ENCODE measurements at places on chromosomes 5 and 9.
A peak's percentile ranks its signal among the peaks of the same experiment; 100 is the strongest.

- no peaks in the 10 kb centered on the region for H3K4me1 ChIP-seq
- no peak overlapping the region for H3K4me3 ChIP-seq
- no peak for DNase-seq
- H3K36me3 ChIP-seq, result no peaks in the 10 kb centered on the region
- 0 out of 2 replicates have a peak, but pooled peaks cover 7% of the 10 kb centered on the region for H3K27me3 ChIP-seq
These were observed 186.0 kb downstream of the TENT4A start for GRCh38 chr5:6899221-6899620.

DNA sequence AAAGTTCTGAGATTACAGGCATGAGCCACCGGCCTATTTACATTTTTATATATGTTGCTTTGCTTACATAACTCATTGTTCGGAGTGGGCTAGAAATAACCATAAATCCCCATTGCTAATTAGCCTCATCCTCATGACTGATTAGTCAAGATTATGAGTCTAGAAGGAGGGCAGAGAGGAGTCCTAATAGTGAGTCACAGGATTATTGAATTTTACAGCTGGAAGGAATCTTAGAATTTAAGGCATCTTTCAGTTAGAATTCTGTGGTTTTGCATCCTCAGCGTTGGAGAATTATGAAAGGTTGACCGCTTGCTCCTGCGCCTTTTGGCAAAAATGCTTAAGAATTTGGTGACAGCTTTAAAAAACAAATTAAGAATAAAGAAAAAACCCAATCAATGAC is 2.6 kb upstream of the PBX3 start:
- peaks cover 30% of the 10 kb centered on the region for H3K4me1 ChIP-seq
- no peaks in the 10 kb centered on the region for H3K27me3 ChIP-seq
- DNase-seq, result no peak
- peaks cover 3% of the 10 kb centered on the region for H3K36me3 ChIP-seq
- H3K27ac ChIP-seq, result peak overlapping the region; percentile 74
- H3K4me3 ChIP-seq, result no peak overlapping the region

GRCh38 chr9:125992557-125992956 is 245.4 kb downstream of the PBX3 start:
- peaks cover 7% of the 10 kb centered on the region for H3K27me3 ChIP-seq
- H3K27ac ChIP-seq, result no peak overlapping the region
- H3K4me3 ChIP-seq, result no peak overlapping the region
- H3K4me1 ChIP-seq, result no peaks in the 10 kb centered on the region

DNA sequence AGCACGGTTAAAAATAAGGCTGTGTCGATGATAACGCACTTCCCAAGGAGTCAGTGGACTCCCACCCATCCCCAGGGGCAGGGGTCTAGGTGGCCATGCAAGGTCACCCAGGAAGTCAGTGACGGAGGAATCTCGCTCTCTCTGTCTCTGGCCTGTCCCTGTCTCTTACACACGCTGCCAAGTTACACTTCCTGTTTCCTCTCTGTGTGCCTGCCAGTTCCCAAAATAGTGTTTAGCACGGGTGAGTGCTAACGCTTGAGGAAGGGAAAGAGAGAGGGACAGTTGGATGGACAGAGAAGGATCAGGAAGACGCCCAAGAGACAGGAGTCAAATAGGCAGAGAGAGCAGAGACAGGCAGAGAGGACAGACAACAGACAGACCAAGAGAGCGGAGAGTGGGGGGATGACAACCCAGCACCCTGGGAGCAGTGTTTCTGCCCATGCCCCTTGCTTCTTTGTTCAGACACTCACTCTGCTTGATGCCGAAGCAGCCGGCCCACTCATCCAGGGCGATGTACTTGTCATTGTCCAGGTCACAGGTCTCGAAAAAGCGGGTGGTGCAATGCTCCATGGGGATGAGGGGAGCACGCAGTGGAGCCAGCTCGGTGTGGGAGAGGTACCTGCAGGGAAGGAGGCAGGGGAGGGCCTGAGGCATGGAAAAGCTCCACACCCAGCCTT is 23.0 kb downstream of the SPARC start:
- peaks cover 61% of the 10 kb centered on the region for H3K4me1 ChIP-seq
- no peak overlapping the region for H3K27ac ChIP-seq
- peaks cover 85% of the 10 kb centered on the region for H3K36me3 ChIP-seq
- H3K27me3 ChIP-seq, result no peaks in the 10 kb centered on the region

DNA sequence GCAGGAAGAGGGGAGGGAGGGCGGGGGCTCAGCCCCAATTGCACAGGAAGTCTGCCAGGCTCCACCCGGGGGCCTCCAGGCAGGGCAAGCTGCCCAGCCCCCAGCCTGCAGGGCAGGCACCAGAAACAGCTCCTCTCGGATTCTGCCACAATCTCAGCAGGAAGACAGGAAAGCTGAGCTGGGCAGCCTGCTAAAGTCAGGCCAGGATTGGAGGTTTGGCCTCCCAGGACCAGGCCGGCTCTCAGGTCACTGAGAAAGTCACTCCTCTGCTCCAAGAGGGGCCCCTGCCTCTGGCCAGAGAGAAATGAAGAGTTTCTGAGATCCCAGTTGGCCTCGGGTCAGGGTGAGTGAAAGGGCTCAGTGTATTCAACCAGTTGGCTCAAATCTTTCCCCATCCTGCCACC is 54.6 kb upstream of the STXBP1 start:
- H3K4me1 ChIP-seq, result peaks cover 84% of the 10 kb centered on the region
- peaks cover 65% of the 10 kb centered on the region for H3K36me3 ChIP-seq
- peak; percentile 77 for DNase-seq
- H3K4me3 ChIP-seq, result no peak overlapping the region

GRCh38 chr5:180974612-180975315 is 13.9 kb upstream of the BTNL3 start:
- no peak for DNase-seq
- no peaks in the 10 kb centered on the region for H3K4me1 ChIP-seq
- H3K36me3 ChIP-seq, result no peaks in the 10 kb centered on the region
- H3K4me3 ChIP-seq, result no peak overlapping the region
- no peak overlapping the region for H3K27ac ChIP-seq
- peaks cover 8% of the 10 kb centered on the region for H3K27me3 ChIP-seq

- H3K4me3 ChIP-seq, result no peak overlapping the region
- no peak overlapping the region for H3K27ac ChIP-seq
- H3K27me3 ChIP-seq, result no peaks in the 10 kb centered on the region
- peaks cover 9% of the 10 kb centered on the region for H3K4me1 ChIP-seq
- H3K36me3 ChIP-seq, result no peaks in the 10 kb centered on the region
These were observed 7.6 kb downstream of the OLFML2A start for GRCh38 chr9:124784509-124784908.

GRCh38 chr5:62606878-62607277 is 28.3 kb downstream of the LRRC70 start:
- no peaks in the 10 kb centered on the region for H3K4me1 ChIP-seq
- no peak overlapping the region for H3K27ac ChIP-seq
- peaks cover 4% of the 10 kb centered on the region for H3K36me3 ChIP-seq
- H3K4me3 ChIP-seq, result no peak overlapping the region

DNA sequence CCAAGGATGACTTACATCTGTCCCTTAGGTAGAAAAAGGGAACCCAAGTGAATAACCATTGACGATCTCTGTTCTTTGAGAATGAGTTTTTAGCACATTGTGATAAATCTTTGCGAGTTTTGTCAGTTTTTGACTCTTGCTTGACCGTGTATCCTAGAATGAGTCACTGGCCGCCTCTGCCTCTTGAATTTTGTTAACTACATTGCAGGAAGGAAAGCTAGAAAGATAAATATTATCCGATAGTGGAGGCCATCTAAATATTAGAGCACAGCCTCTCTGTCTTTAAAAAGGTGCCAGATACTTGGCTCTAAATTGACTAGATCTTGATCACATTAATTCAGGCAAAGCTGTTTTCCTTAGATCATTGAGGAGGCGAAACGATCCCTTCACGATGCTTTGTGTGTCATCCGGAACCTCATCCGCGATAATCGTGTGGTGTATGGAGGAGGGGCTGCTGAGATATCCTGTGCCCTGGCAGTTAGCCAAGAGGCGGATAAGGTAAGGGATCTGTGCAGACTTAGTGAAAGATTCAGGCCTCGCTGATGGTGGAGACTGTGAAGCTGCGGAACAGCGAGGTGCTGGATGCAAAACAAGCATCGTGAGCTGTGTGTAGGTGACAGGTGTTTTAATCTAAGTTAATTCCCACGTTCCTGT is 12.2 kb downstream of the CCT5 start:
- no peaks in the 10 kb centered on the region for H3K27me3 ChIP-seq
- peaks cover 93% of the 10 kb centered on the region for H3K36me3 ChIP-seq
- no peak for DNase-seq
- no peak overlapping the region for H3K27ac ChIP-seq
- H3K4me3 ChIP-seq, result no peak overlapping the region
- peaks cover 27% of the 10 kb centered on the region for H3K4me1 ChIP-seq

GRCh38 chr5:17240487-17240886 is 23.1 kb downstream of the BASP1 start:
- H3K4me3 ChIP-seq, result no peak overlapping the region
- no peaks in the 10 kb centered on the region for H3K27me3 ChIP-seq
- no peak for DNase-seq
- H3K36me3 ChIP-seq, result peaks cover 66% of the 10 kb centered on the region
- peak overlapping the region; percentile 18 for H3K27ac ChIP-seq

DNA sequence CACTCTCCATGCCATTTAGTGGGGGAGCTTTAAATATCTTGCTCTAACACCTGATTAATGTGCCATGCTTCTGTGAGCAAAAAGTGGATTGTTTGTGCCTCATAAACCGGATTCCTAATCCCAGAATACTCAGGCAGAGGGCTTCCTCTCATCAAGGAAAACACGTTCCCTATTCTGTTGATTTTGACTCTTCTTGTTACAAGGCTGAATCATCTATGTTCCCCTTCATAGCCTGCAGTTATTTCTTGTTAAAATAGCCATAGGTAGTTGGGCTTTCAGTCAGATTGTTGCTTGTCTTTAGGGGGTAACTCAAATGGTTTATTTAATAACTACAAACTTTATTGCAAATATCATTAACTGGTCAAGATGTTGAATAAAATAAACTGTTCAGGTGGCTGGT is 26.6 kb downstream of the ROPN1L start:
- no peak for DNase-seq
- H3K27me3 ChIP-seq, result no peaks in the 10 kb centered on the region
- no peak overlapping the region for H3K27ac ChIP-seq
- no peak overlapping the region for H3K4me3 ChIP-seq
- peaks cover 41% of the 10 kb centered on the region for H3K4me1 ChIP-seq
- no peaks in the 10 kb centered on the region for H3K36me3 ChIP-seq

- peaks cover 15% of the 10 kb centered on the region for H3K4me1 ChIP-seq
- no peaks in the 10 kb centered on the region for H3K27me3 ChIP-seq
- DNase-seq, result no peak
- peak overlapping the region; percentile 66 for H3K4me3 ChIP-seq
- peaks cover 4% of the 10 kb centered on the region for H3K36me3 ChIP-seq
- peak overlapping the region; percentile 10 for H3K27ac ChIP-seq
These were observed 338 bp downstream of the ABHD17B start for GRCh38 chr9:71910650-71911060.

All from SJSA1 (cell line).